ENCODE measurements at places on chromosomes 4 and X. TPM values are rescaled to one million over a fixed set of nuclear protein-coding genes. Genes with fewer than 3 reads are reported as not detected.

DNA sequence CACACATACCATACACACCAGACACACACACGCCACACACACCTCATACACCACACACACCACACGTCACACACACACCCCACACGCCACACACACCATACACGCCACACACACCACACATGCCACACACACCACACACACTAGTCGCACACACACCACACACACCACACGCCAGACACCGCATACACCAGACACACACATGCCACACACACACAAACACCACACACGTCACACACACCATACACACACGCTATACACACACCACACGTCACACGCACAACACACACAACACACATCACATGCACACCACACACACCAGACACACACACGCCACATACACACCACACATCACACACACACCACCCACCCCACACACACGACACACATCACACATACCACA lies 32.0 kb downstream of the FAM53A start:
- H3K4me3 ChIP-seq: no peak overlapping the region
- no peaks in the 10 kb centered on the region for H3K27me3 ChIP-seq
- no peak for DNase-seq
- no peak overlapping the region for H3K27ac ChIP-seq

PIM2 gene
- total RNA-seq: 50.7 TPM

DNA sequence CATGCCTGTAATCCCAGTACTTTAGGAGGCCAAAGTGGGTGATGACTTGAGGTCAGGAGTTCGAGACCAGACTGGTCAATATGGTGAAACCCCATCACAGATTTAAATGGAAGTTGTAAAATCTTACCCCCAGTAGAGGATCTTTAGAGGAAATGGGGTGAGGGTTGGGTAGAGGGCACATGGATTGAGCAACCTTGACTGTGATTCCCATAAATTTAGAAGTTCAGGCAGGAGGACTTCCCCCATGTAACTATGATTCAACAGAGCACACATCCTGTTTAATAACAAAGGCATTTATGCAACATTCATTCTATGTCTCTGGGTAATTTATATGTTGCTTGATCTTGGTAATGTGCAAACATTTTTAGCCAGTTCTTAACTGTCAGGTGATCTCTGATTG lies 143.1 kb downstream of the RBM47 start:
- H3K36me3 ChIP-seq: no peaks in the 10 kb centered on the region
- H3K4me3 ChIP-seq: no peak overlapping the region
- H3K27me3 ChIP-seq: no peaks in the 10 kb centered on the region
- no peak overlapping the region for H3K27ac ChIP-seq
- peaks cover 48% of the 10 kb centered on the region for H3K4me1 ChIP-seq
- DNase-seq: no peak

IRF2 gene
- total RNA-seq: 15.3 TPM

GRCh38 chr4:2299794-2300193 lies 37.9 kb upstream of the MXD4 start:
- H3K27me3 ChIP-seq: no peaks in the 10 kb centered on the region
- H3K36me3 ChIP-seq: no peaks in the 10 kb centered on the region
- no peak overlapping the region for H3K27ac ChIP-seq
- no peaks in the 10 kb centered on the region for H3K4me1 ChIP-seq

- no peak for DNase-seq
- H3K4me1 ChIP-seq: no peaks in the 10 kb centered on the region
- H3K36me3 ChIP-seq: no peaks in the 10 kb centered on the region
- H3K27me3 ChIP-seq: no peaks in the 10 kb centered on the region
- H3K27ac ChIP-seq: no peak overlapping the region
Measured at GRCh38 chrX:116246261-116246660, 75.7 kb downstream of the AGTR2 start.

GRCh38 chr4:185305979-185306442 lies 89.7 kb downstream of the LRP2BP start:
- DNase-seq: no peak
- no peaks in the 10 kb centered on the region for H3K36me3 ChIP-seq
- no peaks in the 10 kb centered on the region for H3K27me3 ChIP-seq
- no peak overlapping the region for H3K27ac ChIP-seq
- H3K4me1 ChIP-seq: peaks cover 10% of the 10 kb centered on the region
- H3K4me3 ChIP-seq: no peak overlapping the region

DNA sequence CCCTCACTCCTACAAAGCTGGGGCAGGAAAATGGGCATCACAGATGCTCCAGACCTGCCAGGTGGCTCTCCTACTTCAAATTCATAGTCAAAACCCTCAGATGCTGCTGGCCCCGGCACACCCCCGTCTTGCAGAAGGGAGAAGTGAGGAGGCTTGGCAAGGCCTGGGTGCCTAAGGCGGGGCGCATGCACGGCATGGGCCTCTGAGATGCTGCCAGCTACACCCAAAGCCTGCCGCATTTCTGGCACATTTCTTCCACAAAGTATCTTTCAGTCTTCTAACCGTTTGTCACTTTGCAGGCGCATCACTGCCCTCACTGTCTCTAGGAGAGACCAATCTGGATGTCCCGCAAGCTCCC lies 19.6 kb downstream of the WDR1 start:
- H3K36me3 ChIP-seq: peaks cover 14% of the 10 kb centered on the region
- no peak for DNase-seq
- H3K27me3 ChIP-seq: no peaks in the 10 kb centered on the region
- H3K27ac ChIP-seq: peak overlapping the region; percentile 72

L1CAM gene
- total RNA-seq: 6.6 TPM

GRCh38 chr4:114384629-114385028 lies 214.0 kb upstream of the UGT8 start:
- H3K36me3 ChIP-seq: no peaks in the 10 kb centered on the region
- H3K4me3 ChIP-seq: no peak overlapping the region
- no peaks in the 10 kb centered on the region for H3K27me3 ChIP-seq
- H3K4me1 ChIP-seq: no peaks in the 10 kb centered on the region

- H3K4me1 ChIP-seq: no peaks in the 10 kb centered on the region
Measured at GRCh38 chrX:149704664-149705063, 7.2 kb upstream of the MAGEA11 start.

DNA sequence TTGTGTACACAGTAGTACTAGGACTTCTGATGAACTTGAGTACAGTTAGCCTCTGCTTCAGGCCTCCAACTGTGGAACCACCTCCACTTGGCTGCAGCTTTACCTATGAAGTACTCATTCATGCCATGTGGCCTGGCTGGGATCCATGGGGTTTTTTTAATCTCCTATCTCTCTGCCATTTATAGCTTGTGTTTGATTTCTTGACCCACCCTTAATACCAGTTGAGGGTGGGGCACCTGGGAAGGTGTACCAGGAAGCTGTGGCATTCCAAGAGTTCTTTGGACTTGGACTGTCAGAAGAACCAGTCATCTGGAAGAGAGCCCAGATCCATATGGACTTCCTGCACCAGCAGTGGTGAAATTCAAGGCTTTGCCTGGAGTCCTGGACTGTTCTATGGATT lies 230.1 kb downstream of the SHROOM3 start:
- no peaks in the 10 kb centered on the region for H3K27me3 ChIP-seq
- peaks cover 5% of the 10 kb centered on the region for H3K4me1 ChIP-seq
- no peaks in the 10 kb centered on the region for H3K36me3 ChIP-seq
- H3K27ac ChIP-seq: peak overlapping the region; percentile 87

DNA sequence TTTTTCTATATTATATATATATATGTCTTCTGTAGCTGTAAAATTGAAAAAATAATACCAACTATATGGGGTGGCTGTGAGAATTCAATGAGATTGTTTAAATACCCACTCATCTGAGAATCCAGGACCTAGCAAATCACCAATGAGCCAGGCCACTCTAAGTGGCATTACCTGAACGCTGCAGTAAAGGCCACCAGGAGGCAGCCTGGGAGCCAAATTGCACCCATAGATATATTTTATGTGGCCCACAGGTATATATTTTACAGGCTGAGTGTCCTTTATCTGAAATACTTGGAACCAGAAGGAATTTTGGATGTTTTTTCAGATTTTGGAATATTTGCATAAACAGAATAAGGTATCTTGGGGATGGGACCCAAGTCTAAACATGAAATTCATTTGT lies 58.2 kb upstream of the C4orf50 start:
- no peak overlapping the region for H3K27ac ChIP-seq
- H3K27me3 ChIP-seq: no peaks in the 10 kb centered on the region
- H3K4me3 ChIP-seq: no peak overlapping the region
- no peaks in the 10 kb centered on the region for H3K4me1 ChIP-seq

GAGE13 gene
- total RNA-seq: not detected

DNA sequence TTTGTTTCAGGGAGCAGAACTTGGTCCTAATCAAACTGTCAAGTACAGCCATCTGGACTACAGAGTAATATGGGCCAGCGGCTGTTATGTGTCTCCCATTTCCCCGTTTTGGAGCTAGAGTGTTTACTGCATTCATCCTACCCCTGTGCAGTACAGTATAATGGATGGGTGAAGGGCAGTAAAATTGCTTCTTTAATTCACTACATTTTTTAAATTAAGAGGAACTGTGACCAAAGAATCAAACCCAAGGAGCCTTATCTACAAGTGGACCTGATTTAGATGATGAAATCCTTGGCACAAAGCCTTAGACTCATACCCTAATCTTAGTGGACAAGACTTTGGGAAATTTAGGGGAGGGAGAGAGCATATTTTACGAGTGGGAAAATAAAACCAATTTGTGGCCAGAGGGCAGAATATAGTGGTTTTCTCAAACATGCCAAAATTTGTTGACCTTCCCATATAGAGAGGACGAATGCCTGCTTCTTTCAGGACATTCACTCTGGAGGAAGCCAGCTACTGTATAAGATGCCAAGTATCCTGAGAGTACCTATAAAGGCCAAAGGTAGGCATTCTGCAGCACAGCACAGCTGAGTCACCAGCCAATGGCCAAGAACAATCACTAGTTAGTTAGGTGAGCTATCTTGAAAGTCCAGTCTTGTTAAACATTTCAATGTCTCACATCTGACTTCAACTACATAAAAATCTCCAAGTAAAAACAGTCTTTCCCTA lies 253.8 kb upstream of the KCNIP4 start:
- H3K27me3 ChIP-seq: no peaks in the 10 kb centered on the region
- DNase-seq: peak; percentile 38
- no peaks in the 10 kb centered on the region for H3K4me1 ChIP-seq

COPS4 gene
- total RNA-seq: 81.8 TPM

DNA sequence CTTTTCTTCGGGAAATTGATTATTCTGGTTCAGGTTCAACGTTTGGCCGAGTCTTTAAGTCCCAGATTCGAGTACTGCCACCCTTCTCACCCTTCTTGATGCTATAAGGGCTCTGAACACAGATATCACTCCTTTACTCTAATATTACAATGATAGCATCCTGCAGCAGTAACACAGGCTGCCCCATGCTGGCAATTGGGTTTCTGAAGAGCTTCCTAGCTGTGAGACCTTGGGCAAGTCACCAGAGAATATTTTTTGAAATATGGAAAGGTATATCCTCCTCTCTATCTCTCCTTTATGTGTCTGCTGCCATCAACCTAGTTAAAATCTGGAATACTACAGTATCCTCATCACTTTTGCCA lies 297 bp upstream of the MTMR8 start:
- H3K27me3 ChIP-seq: no peaks in the 10 kb centered on the region
- no peak for DNase-seq
- no peaks in the 10 kb centered on the region for H3K36me3 ChIP-seq
- peak overlapping the region; percentile 53 for H3K4me3 ChIP-seq
- H3K27ac ChIP-seq: no peak overlapping the region

- H3K36me3 ChIP-seq: no peaks in the 10 kb centered on the region
- DNase-seq: no peak
- H3K4me1 ChIP-seq: no peaks in the 10 kb centered on the region
- H3K27ac ChIP-seq: no peak overlapping the region
- H3K27me3 ChIP-seq: no peaks in the 10 kb centered on the region
- H3K4me3 ChIP-seq: no peak overlapping the region
Measured at GRCh38 chrX:70664726-70665125, 220.1 kb downstream of the DLG3 start.

FGF13 gene
- 0.60 TPM for total RNA-seq

TRMT10A gene
- total RNA-seq: 6.0 TPM

FRMPD4 gene
- not detected for total RNA-seq

FAT1 gene
- total RNA-seq: 477 TPM

DNA sequence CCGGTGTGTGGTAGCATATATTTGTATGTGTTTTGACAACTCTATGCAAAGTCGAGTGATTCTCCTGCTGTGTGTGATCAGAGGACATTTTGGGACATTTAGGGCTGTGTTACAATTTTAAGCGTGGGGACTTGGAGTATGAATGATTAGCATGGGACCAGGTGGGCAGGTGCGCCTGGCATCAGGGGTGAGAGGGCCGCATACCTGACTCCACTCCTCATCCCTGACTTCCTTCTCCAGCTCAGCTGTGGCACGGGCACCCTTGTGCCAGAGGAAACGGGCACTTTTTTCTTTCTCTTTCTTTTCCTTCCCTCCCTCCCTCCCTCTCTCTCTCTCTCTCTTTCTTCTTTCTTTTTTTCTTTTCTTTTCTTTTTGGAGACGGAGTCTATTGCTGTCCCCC lies 15.7 kb upstream of the PLCXD1 start:
- no peaks in the 10 kb centered on the region for H3K4me1 ChIP-seq
- no peaks in the 10 kb centered on the region for H3K36me3 ChIP-seq
- DNase-seq: no peak
- no peak overlapping the region for H3K27ac ChIP-seq

- H3K4me1 ChIP-seq: no peaks in the 10 kb centered on the region
- no peaks in the 10 kb centered on the region for H3K36me3 ChIP-seq
- H3K4me3 ChIP-seq: no peak overlapping the region
- DNase-seq: no peak
- H3K27ac ChIP-seq: no peak overlapping the region
Measured at GRCh38 chrX:110683925-110684324, 111.7 kb downstream of the CHRDL1 start.

PDGFRA gene
- 42.2 TPM for total RNA-seq

DNA sequence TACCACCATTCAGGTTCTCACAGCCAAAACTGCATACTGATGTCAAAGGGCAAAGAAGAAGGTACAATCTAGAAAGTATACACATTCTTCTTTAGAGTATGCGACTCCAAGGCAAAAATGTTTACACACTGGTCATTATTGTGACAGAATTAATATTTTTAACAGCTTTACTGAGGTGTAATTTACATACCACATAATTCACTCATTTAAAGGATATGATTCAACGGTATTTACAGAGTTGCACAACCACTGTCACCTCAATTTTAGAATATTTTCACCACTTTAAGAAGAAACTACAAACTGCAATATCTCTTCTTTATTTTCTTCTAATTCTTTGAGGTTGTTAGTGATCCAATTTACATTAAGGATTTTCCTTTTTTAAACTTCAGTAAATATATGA lies 325.4 kb upstream of the SMIM31 start:
- no peaks in the 10 kb centered on the region for H3K4me1 ChIP-seq
- H3K27me3 ChIP-seq: no peaks in the 10 kb centered on the region
- no peak overlapping the region for H3K27ac ChIP-seq
- no peaks in the 10 kb centered on the region for H3K36me3 ChIP-seq

- H3K27me3 ChIP-seq: no peaks in the 10 kb centered on the region
- H3K4me1 ChIP-seq: no peaks in the 10 kb centered on the region
Measured at GRCh38 chr4:153541456-153542096, 75.4 kb downstream of the TMEM131L start.

- H3K27me3 ChIP-seq: no peaks in the 10 kb centered on the region
- H3K4me3 ChIP-seq: no peak overlapping the region
- H3K27ac ChIP-seq: no peak overlapping the region
- H3K4me1 ChIP-seq: no peaks in the 10 kb centered on the region
- H3K36me3 ChIP-seq: no peaks in the 10 kb centered on the region
- no peak for DNase-seq
Measured at GRCh38 chr4:186079694-186080093, 10.7 kb downstream of the TLR3 start.

- no peaks in the 10 kb centered on the region for H3K4me1 ChIP-seq
- H3K27ac ChIP-seq: no peak overlapping the region
- DNase-seq: no peak
- no peaks in the 10 kb centered on the region for H3K27me3 ChIP-seq
- no peak overlapping the region for H3K4me3 ChIP-seq
Measured at GRCh38 chr4:18388039-18388438, 366.5 kb upstream of the LCORL start.

ETDA gene
- not detected for total RNA-seq

All from transverse colon (tissue), 4 donors.